NCI-H510A (cell line): ENCODE measurements at places on chromosomes 13 and 19.

DNA sequence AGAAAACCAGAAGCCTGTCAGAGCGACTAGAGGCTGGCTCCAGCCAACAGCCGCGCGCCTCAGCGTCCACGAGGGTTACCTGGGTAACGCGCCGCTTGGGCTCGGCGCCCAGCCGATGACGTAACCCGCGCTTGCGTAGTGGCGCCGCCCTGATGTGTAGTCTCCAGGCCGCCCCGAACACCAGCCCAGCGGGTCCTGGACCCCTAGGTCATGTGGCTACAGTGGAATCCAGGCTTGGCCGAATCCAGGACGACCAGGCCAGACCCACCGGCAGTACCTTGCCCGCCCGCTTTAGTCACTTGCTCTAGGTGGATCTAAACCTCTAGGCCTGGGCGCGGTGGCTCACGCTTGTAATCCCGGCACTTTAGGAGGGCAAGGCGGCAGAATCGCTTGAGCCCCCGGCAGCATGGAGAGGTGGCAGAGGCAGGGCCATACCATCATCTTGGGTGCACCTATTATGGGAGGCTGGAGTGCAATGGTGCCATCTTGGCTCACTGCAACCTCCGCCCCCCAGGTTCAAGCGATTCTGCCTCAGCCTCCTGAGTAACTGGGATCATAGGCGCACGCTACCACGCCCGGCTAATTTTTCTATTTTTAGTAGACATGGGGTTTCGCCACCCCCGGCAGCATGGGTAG is 7.2 kb upstream of the ZNF606 start:
- peak; percentile 88 for DNase-seq

DNA sequence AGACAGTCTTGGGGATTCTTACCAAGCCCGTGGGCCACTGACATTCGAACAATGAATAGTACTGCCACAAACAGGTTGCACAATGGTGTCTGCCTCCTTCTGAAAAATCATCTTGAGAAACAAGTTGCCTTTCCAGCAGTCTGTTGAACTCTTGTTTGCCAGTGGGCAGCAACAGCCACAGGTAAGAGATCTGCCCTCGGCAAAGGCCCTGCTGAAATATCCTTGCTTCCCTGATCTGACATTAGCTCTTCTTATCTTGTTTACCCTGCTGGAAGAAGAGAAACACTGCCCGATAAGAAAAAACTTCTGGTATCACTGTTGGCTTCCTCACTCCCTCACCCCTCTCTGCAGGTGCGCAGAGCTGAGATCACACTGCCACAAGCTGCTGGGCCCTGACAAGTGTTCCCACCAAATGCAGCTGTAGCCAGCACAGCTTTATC is 2.0 kb downstream of the DOCK9 start:
- no peak for DNase-seq

- DNase-seq: no peak
These were observed 14.2 kb downstream of the ZNF274 start for GRCh38 chr19:58196901-58197616.

GRCh38 chr13:36259361-36260137 is 38.1 kb downstream of the CCDC169 start:
- no peak for DNase-seq

- DNase-seq: no peak
These were observed 30.4 kb downstream of the RB1 start for GRCh38 chr13:48333976-48334375.

DNA sequence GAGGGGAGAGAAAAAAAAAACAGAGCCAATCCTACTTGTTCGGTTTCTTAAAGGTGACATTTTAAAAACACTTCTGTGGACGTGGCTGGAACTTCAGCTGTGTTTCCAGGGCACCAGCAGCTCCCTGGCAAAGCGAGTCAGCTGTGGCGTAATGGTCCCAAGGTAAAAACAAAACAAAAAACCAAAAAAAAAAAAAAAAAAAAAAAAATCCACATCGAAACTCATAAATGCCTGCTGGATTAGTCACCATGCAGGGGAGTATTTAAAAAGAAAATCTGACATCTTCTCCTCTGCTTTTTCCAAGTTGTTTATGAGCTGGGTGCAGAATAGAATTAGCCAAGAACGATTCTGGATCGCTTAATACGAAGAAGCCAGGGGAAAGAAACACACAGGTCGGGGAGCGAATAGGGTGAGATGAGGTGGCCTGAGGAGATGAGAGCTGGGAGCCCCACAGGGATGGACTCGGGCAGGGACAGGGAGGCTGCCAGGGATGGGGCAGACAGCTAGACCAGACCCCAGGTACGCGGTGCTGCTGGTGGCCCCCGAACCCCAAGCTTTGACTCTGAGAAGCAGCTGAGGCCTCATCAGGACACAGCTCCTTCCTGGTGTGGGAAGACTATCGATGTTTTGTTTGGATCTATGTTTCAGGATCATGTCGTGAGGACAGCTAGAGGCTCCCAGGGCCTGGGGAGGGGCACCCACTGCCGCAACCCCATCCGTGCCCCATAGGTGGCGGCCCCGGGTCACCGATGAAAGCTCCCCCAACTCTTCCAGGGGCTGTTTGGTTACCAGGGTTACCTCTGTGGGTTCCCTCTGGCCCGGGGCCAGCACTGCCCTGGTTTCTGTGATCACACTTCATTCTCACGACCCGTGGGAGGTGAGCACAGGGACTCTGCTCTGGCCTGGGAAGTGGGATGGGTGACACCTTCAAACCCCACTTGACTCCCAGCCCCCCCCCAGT is 3.1 kb upstream of the CTXN1 start:
- no peak for DNase-seq

GRCh38 chr13:96785986-96786385 is 208.3 kb downstream of the OXGR1 start:
- no peak for DNase-seq

DNA sequence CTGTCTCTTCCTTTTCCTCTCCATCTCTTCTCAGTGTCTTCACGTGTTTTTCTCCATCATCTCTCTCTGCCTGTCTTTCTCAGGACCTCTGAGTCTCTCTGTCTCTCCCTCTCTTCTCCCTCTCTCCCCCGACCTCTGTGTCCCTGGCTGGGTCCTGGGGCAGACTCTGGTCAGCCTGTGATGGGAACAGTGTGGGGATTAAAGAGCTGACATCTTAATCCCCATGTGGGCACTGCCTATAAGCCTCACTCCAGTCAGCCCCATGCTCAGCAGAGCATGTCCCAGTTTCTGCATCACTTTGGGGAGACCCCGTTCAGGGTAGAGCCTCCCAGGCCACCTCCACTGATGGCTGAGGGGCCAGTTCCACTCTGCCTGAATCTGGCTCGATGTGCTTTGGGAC is 16.2 kb downstream of the EGLN2 start:
- DNase-seq: no peak

DNA sequence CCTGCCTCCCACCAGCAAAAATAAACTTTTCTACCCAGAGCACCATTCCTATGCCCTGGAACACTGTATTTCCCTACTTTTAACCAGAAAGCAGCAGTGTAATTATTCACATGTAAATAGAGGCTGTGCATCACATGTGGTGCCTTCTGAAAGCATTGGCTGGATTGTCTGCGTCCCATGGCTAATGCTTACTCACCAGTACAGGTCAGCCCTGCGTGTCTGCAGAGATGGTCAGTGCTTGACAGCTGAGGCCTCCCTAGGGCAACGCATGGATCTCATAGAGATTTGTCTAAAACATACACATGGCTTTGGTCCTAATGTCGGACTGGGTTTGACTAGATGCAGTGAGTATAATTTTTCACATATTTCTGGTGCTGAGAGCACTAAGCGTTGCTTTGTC is 64.2 kb downstream of the DPY19L3 start:
- no peak for DNase-seq
